ENCODE measurements at places on chromosomes 3 and 15. TPM values are rescaled to one million over a fixed set of nuclear protein-coding genes. Genes with fewer than 3 reads are reported as not detected.

DNA sequence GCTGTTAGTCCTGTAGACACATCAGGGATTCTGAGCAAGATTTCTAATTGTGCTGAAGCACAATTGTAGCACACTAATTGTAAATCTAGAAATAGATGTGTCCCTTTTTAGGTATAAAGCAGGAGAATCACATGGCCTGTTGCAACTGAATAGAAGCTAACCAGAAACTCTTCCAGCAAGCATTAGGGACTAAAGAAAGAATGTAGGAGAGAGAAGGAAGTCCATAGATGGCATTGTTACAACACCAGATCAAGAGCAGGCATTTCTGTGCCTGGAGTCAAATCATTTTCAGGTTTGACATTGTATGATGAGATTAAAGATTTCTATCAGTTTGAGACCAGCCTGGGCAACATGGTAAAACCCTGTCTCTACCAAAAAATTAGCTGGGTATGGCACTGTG is 27.4 kb downstream of the CALML4 start:
- H3K27ac ChIP-seq, result no peak overlapping the region
- no peaks in the 10 kb centered on the region for H3K27me3 ChIP-seq
- H3K36me3 ChIP-seq, result peaks cover 39% of the 10 kb centered on the region
- H3K4me1 ChIP-seq, result no peaks in the 10 kb centered on the region
- no peak overlapping the region for H3K4me3 ChIP-seq

DNA sequence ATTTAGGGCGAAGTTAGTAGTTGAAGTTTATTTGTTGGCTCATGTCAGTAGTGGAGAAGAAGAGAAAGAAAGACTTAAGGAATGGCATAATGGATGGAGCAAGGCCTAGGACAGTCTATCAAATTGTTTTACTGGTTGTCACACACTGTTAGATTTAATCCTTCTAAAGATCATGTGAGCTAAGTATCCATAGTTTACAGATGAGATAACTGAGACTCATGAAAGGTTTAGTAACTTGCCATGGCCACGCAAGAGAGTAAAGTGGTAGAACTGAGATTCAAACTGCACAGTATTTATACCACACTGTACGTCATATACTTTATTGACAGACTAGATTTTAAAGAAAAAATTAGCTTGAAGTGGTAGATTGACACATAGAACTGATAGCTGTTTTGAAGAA is 11.4 kb downstream of the SPRED1 start:
- H3K27ac ChIP-seq, result no peak overlapping the region
- no peak for DNase-seq
- no peak overlapping the region for H3K4me3 ChIP-seq
- H3K36me3 ChIP-seq, result no peaks in the 10 kb centered on the region
- H3K27me3 ChIP-seq, result no peaks in the 10 kb centered on the region
- H3K4me1 ChIP-seq, result peaks cover 7% of the 10 kb centered on the region

DNA sequence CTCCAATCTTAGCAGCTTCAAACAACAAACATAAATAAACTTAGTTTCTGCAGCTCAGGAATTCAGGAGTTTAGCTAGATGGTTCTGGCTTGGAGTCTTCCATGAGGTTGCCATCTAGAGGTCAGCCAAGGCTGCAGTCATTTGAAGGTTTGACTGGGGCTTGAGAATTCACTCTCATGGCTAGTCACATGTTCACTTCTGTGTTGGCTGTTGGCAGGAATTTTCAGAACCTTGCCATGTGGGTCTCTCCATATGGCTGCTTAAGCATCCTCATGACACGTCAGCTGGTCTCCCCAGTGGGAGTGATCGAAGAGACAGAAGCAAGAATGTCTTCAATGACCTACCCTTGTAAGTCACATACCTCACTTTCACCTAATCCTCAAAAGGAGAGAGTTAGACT is 269.2 kb upstream of the CNTN3 start:
- no peak overlapping the region for H3K27ac ChIP-seq
- H3K4me1 ChIP-seq, result no peaks in the 10 kb centered on the region
- no peaks in the 10 kb centered on the region for H3K36me3 ChIP-seq
- H3K4me3 ChIP-seq, result no peak overlapping the region

DNA sequence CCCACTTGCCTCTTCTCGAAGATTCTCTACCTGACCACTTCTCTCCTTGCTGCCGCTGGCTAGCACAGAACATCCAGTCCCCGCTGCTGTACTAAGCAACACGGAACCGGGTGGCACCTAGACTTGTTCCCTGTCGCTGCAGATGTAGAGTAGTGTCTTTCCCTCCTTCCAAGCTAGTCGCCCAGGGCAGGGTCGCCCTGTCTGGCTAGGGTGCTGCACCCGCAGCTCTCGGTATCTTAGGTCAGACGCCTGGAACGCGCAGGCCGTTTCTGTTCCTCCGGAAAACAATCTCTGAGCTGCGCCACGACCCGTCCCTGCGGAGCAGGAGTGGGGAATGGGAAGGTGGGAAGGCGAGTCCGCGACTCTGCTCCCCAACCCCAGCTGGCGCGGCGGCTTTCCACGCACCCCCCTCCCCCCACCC is 758 bp upstream of the SNX33 start:
- H3K36me3 ChIP-seq, result peaks cover 26% of the 10 kb centered on the region
- H3K27me3 ChIP-seq, result peaks cover 4% of the 10 kb centered on the region
- H3K4me1 ChIP-seq, result peaks cover 3% of the 10 kb centered on the region
- H3K27ac ChIP-seq, result no peak overlapping the region
- H3K4me3 ChIP-seq, result peak overlapping the region; percentile 88

- no peak overlapping the region for H3K27ac ChIP-seq
- no peak for DNase-seq
- peaks cover 5% of the 10 kb centered on the region for H3K36me3 ChIP-seq
These were observed 52.6 kb downstream of the POMGNT2 start for GRCh38 chr3:43053291-43053690.

GRCh38 chr15:80926126-80926525 is 63.5 kb downstream of the MESD start:
- no peaks in the 10 kb centered on the region for H3K4me1 ChIP-seq
- no peak for DNase-seq
- H3K36me3 ChIP-seq, result no peaks in the 10 kb centered on the region
- no peak overlapping the region for H3K4me3 ChIP-seq

DNA sequence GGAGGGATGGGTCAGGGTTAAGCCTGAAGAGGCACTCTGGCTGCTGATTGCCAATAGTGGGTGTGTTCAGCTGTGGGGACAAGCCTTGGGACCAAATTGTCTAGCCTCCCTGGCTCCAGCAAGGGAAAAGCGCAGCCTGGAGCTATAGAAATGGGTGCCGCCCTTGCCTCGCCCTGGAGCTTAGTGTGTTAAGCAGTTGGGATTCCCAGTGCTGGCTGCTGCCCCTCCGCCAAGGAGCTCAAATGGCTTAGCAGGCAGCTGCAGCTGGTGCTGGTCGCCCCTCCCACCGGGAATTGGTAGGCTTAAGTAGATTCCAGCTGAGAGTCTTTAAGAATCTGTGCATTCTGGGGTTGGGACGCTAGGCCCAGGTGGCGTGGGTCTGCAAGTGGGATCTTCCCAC is 662.9 kb upstream of the TBL1XR1 start:
- peaks cover 5% of the 10 kb centered on the region for H3K36me3 ChIP-seq
- no peaks in the 10 kb centered on the region for H3K4me1 ChIP-seq

DNA sequence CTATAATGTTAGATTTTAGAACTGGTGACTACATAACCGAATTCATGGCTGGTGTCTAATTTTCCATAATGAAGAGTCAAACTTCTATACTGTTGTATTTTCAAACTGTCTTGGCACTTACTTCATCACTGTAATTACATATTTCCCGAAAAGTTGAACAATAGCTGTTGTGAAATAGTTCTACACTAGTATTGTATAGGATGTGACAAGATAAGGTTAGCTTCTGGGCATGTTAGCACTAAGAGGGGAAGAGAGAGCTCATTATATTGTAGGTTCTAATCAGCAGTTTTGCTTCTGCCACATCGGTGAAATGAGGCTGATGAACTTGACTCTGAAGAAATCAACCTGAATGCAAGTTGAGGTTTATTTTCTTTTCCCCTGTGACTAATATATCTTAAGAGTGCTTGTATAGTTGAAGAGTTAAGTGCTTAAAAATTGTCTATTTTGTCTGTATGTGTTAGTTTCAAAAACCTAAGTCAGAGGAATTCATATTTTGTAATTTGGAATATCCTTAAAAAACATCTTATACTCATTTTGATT is 8.9 kb downstream of the GYG1 start:
- no peak for DNase-seq
- peaks cover 16% of the 10 kb centered on the region for H3K36me3 ChIP-seq
- no peak overlapping the region for H3K27ac ChIP-seq
- no peaks in the 10 kb centered on the region for H3K27me3 ChIP-seq

DNA sequence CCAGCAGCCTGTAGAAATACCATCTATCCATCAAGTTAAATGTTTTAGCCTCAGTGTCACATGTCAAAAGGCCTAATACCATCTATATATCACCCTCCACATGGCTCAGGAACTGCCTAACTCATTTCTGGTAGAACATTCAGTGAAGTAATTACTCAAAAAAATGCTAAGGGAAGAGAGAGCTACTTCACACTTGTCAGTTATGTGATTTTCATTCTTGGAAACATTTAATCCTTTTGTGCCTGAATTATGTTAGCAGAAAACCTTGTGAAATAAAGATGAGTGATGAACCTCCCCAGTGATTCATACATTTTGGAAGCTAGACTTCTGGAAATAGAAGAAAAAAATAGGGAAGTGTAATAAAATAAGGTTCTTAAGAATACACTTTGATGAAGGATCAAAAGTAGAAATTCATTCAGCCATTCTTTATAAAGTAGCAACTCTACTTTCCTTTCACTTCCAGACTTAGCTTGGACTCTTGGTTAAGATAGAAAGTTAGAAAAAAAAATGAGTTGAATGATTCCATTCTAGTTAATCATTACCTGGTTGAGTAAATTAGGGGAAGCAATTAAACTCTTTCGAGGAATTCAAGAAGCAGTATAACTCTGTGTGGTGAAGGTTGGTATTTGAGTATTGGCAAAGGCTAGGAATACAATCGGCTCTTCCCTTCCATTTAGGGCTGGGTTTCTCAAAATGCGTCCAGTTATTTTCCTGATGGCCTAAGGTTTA is 3.6 kb downstream of the OTOL1 start:
- no peaks in the 10 kb centered on the region for H3K27me3 ChIP-seq
- no peak for DNase-seq
- H3K4me1 ChIP-seq, result no peaks in the 10 kb centered on the region

GRCh38 chr3:171348121-171348520 is 112.1 kb downstream of the TNIK start:
- no peaks in the 10 kb centered on the region for H3K27me3 ChIP-seq
- peaks cover 6% of the 10 kb centered on the region for H3K4me1 ChIP-seq
- no peak for DNase-seq
- no peaks in the 10 kb centered on the region for H3K36me3 ChIP-seq
- no peak overlapping the region for H3K27ac ChIP-seq

DNA sequence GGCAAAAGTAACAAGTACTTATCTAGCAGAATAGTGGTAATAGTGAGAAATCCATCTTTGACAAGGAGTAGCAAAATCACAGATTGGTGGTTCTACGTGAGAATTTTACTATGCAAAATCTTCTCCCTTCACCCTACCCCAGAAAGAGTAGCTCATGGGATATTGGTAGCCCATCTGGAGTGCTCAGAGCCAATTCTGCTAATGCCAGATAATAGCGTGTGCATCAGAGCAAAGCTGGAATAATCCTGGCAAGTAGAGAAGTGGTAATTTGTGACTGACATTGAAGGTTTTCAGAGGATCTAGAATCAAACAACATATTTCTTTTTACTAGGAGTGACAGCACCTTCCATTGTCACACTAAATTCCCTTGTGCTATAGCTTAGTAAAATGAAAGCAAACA is 192.9 kb downstream of the ZBBX start:
- no peak overlapping the region for H3K4me3 ChIP-seq
- no peak for DNase-seq
- H3K36me3 ChIP-seq, result peaks cover 1% of the 10 kb centered on the region
- H3K27ac ChIP-seq, result no peak overlapping the region
- no peaks in the 10 kb centered on the region for H3K4me1 ChIP-seq

GRCh38 chr3:174062923-174063322 is 665.4 kb downstream of the NLGN1 start:
- H3K27me3 ChIP-seq, result no peaks in the 10 kb centered on the region
- H3K36me3 ChIP-seq, result peaks cover 7% of the 10 kb centered on the region
- H3K4me1 ChIP-seq, result no peaks in the 10 kb centered on the region
- DNase-seq, result no peak
- no peak overlapping the region for H3K4me3 ChIP-seq
- H3K27ac ChIP-seq, result no peak overlapping the region

GRCh38 chr3:60434323-60434722 is 816.9 kb downstream of the FHIT start:
- no peak overlapping the region for H3K4me3 ChIP-seq
- H3K27ac ChIP-seq, result no peak overlapping the region
- no peaks in the 10 kb centered on the region for H3K4me1 ChIP-seq
- no peak for DNase-seq
- no peaks in the 10 kb centered on the region for H3K36me3 ChIP-seq

- H3K4me3 ChIP-seq, result no peak overlapping the region
- H3K36me3 ChIP-seq, result peaks cover 47% of the 10 kb centered on the region
- H3K4me1 ChIP-seq, result no peaks in the 10 kb centered on the region
- H3K27ac ChIP-seq, result no peak overlapping the region
- H3K27me3 ChIP-seq, result no peaks in the 10 kb centered on the region
- no peak for DNase-seq
These were observed 11.7 kb downstream of the PLXNB1 start for GRCh38 chr3:48418140-48418539.

- H3K4me3 ChIP-seq, result no peak overlapping the region
- H3K27ac ChIP-seq, result no peak overlapping the region
- H3K27me3 ChIP-seq, result no peaks in the 10 kb centered on the region
- no peak for DNase-seq
- peaks cover 16% of the 10 kb centered on the region for H3K36me3 ChIP-seq
- no peaks in the 10 kb centered on the region for H3K4me1 ChIP-seq
These were observed 107.5 kb downstream of the SRGAP3 start for GRCh38 chr3:9141928-9142289.

DNA sequence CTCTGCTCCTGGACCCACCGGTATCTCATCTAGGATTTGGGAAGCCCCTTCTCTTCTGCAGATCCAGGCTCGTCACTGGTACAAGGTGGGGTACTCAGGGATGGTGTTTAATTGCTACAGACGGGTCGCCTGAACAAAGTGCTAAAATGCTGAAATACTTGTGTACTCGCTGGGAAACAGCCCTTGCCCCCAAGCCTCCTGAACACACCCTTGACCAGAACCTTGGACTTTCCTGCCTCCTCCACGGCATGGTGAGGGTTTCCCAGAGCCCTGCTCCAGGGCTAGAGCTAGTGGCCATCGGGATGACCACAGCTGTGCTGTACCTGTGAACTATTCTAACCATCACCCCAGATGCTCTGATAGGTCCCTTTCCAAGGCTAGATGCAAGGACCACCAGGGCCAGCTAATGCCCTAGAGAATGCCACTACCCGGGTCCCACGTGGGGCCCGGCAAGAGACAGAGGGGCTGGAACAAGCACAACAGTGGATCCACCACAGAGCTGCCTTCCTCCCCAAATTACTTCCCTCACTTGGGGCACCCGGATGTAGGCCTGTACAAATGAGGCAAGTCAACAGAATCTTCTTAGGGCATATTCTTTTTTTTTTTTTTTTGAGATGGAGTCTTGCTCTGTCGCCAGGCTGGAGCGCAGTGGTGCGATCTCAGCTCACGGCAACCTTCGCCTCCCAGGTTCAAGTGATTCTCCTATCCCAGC is 267.3 kb downstream of the FOXP1 start:
- H3K27me3 ChIP-seq, result no peaks in the 10 kb centered on the region
- H3K27ac ChIP-seq, result no peak overlapping the region

GRCh38 chr3:145760036-145760435 is 400.9 kb downstream of the PLOD2 start:
- H3K36me3 ChIP-seq, result no peaks in the 10 kb centered on the region
- H3K4me3 ChIP-seq, result no peak overlapping the region
- no peaks in the 10 kb centered on the region for H3K27me3 ChIP-seq
- no peaks in the 10 kb centered on the region for H3K4me1 ChIP-seq
- DNase-seq, result no peak

The WDR49 gene
- total RNA-seq, result 0.90 TPM

The SCAMP2 gene
- total RNA-seq, result 50.2 TPM

The GABRA5 gene
- 4.9 TPM for total RNA-seq

The CRTC3 gene
- 3.9 TPM for total RNA-seq

The PLA1A gene
- total RNA-seq, result not detected

The MITF gene
- total RNA-seq, result 0.81 TPM

The USP13 gene
- 26.7 TPM for total RNA-seq

The KATNBL1 gene
- 43.5 TPM for total RNA-seq

All from H9 (cell line).